ENCODE measurements at places on chromosomes 12 and 14.
A peak's percentile ranks its signal among the peaks of the same experiment; 100 is the strongest.

DNA sequence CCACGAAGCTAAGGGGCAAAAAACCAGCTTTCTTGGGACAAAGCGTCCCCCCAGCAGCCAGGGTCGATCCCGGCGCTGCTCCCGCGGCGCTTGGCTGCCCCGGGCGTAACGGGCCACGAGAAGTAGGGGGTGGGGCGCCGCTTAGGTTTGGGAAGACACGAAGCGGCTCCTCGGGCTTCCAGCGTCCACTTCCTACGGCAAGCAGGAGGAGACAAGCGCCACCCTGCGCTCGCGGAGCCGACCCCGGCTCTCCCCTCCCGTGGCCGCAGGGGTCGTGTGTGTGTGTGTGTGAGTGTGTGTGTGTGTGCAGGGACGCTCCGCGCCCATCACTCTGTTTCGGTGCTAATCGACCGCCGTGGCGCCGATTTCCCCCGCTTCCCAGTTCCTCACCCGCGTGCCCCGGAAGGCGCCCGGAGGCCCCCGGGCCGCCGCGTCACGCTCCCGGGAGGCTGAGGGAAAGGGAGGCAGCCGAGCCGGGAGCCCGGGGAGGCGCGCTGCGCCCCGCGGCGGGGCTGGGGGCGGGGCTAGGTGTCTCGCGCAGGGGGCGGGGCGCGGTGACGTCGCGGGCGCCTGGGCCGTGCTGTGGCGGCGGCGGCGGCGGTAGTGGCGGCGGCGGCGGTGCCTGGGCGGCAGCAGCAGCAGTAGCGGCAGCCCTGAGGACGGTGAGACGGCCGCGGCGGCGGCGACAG is at the start of gene ERC1:
Gene ERC1, plus strand, starts transcription at position 563 of the 689 bp plus-strand sequence. CDS start 36,681 bp downstream, outside the sequence.
- peak; percentile 94 for DNase-seq

GRCh38 chr12:50647479-50647878 is 116.4 kb upstream of the ATF1 start:
- DNase-seq = peak; percentile 26

DNA sequence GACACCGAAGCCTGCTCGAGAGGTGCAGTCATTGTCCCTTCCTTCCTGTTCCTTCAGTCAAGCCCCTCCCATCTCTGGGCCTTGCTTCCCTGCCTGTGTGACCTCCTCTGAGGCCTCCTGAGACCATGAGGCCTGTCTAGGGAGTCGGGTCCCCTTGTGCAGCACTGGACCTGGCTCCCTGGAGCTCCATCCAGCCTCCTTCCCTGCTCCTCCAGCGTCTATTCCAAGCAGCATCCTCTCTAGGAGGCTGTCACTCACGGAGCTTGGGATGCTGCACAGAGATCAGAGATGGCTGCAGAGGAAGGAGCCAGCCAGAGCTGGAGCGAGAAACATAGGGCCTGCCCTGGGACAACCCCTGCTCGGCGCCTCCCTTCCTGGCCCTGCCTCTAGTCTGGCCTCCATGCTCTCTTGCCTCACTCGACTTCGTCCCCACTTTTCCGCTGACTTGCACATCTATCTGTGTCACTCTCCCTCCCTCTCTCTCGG is 142.7 kb downstream of the BCL11B start:
- no peak for DNase-seq

GRCh38 chr12:55717011-55718007 is 1.5 kb downstream of the BLOC1S1 start:
- peak; percentile 66 for DNase-seq

GRCh38 chr12:93705237-93705636 is 28.1 kb downstream of the CRADD start:
- no peak for DNase-seq
